ENCODE measurements at places on chromosomes 6 and 20.

- DNase-seq, result no peak
These were observed 72.3 kb downstream of the BTBD9 start for GRCh38 chr6:38567436-38567835.

DNA sequence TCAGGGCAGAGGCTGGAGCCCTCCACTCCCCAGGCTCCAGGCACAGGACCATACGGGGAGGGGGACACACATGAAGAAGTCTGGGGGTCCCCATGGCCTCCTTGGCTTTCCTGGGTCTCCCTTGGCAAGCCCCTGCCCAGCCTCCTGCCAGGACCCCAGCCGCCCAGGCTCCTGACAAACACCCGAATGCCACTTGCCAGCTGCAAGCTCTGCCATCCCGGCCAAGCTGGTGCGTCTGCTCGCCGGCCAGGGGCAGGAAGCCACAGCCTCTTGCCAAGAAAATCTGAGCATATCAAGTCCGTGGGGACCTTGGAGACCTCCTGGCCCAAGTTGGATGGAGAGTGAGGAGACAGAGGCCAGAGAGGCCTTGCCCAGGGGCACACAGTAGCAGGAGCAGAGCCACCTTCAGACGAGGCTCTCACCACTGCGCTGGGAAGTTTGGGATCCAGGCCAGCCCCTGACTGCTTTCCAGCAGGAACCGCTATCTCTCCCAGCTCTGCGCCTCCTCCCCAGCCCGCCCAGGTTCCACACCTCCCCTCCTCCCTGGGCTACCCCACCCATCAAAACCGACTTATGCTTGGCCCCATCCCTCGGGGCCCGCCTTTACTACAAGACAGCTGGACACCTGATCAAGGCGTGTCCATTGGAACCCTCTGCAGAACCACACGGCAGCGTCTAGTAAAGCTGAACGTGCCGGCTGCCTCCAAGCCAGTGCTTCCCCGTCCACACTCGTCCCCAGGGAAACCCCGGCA, 80.2 kb downstream of the GRM4 start:
- no peak for DNase-seq

DNA sequence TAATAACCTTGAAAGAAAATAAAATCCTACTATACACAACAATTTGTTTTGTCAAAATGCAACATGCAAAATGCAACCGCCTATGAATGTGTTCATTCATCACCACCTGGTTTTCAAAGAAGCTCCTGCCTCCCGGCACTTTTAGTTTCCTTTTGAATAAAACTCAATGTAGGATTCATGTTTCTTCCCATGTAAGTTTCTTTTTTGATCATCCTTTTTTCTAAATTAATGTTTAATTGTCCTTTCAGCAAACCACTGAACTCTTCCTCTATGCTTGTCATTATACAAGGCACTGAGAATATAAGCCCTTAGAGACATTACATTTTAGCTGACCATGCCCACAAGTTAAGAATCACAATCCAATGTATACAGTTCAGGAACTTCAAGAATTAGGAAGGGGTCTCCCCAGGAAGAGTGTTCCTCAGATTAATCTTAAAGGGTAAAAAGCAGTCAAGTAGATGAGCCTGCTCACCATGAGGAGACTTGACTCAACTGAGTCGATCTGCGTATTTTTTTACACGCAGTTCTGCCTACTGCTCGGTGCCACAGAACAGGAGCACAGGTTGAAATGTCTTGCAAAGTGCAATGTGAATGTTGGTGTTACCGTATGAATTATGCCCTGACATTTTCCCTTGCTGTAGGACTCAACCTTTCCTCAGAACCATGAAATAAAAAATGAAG, 7.2 kb upstream of the THEMIS start:
- no peak for DNase-seq

- DNase-seq, result no peak
These were observed 29.9 kb downstream of the KIF13A start for GRCh38 chr6:17957498-17957897.

DNA sequence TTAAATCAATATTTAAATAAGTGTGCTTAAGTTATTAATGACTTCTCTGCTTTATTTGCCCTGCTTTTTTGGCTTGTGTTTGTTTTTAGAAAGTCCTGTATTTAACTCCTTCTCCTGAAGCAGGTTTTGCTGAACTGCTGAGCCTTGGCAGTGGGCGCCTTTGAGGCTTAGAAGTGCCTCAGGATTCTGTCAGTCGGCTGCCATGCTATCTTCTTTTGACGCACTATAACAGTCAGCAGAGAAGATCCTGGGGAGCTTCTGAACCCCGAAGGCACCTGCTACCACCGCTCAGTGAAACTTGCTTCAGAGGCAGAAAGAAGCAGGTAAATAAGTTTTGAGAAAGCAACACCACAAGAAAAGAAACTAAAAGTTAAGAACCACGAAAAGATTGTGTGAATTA, 22.4 kb downstream of the PCMT1 start:
- DNase-seq, result no peak

DNA sequence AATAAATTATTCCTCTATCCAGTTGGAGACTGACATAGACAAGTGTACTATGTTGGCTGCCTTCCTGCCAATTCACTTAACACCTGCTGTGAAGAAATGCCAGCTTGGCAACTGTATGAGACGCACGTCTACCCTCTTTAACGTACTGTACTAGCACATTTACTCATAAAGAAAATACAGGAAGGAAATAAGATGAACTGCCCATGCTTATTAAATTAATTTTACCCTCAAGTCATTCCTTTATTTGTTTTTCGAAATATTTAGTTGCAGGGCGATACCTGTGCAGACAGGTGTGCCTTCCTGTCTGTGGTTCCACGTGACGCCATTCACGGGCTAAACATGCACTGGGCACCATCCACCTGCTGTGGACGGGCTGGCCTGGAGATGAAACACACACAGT, 52.0 kb downstream of the PSMG4 start:
- DNase-seq, result no peak

DNA sequence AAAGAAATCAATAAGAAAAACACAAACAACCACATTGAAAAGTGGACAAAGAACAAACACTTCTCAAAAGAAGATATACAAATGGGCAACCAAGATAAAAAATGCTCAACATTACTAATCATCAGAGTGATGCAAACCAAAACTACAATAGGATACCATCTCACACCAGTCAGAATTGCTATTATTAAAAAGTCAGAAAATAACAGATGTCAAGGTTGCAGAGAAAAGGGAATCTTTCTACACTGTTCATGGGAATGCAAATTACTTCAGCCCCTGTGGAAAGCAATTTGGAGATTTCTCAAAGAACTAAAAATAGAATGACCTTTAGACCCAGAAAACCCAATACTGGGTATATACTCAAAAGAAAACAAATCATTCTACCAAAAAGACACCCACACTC, 29.8 kb downstream of the KIF6 start:
- DNase-seq, result no peak

DNA sequence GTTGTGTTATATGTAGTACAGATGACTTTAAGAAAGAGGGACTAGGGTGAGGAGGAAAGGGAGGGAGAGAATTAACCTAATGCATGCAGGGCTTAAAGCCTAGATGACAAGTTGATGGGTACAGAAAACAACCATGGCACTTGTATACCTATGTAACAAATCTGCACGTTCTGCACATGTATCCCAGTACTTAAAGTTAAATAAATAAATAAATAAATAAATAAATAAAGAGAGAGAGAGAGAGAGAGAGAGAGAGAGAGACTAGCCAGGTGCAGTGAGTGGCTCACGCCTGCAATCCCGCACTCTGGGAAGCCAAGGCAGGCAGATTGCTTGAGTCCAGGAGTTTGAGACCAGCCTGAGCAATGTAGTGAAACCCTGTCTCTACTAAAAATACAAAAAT, 11.5 kb upstream of the CARMIL1 start:
- DNase-seq, result no peak

- DNase-seq, result no peak
These were observed 174.3 kb downstream of the TFAP2B start for GRCh38 chr6:50992704-50993625.

GRCh38 chr20:1875762-1876161, 19.4 kb upstream of the SIRPA start:
- DNase-seq, result no peak

- no peak for DNase-seq
These were observed 68.9 kb downstream of the MTHFD1L start for GRCh38 chr6:150934380-150934779.

GRCh38 chr6:101462576-101462975, 69.1 kb downstream of the GRIK2 start:
- DNase-seq, result no peak

GRCh38 chr6:20020526-20020925, 183.4 kb downstream of the ID4 start:
- DNase-seq, result no peak

- no peak for DNase-seq
These were observed 133.9 kb downstream of the HIVEP2 start for GRCh38 chr6:142810952-142811514.

DNA sequence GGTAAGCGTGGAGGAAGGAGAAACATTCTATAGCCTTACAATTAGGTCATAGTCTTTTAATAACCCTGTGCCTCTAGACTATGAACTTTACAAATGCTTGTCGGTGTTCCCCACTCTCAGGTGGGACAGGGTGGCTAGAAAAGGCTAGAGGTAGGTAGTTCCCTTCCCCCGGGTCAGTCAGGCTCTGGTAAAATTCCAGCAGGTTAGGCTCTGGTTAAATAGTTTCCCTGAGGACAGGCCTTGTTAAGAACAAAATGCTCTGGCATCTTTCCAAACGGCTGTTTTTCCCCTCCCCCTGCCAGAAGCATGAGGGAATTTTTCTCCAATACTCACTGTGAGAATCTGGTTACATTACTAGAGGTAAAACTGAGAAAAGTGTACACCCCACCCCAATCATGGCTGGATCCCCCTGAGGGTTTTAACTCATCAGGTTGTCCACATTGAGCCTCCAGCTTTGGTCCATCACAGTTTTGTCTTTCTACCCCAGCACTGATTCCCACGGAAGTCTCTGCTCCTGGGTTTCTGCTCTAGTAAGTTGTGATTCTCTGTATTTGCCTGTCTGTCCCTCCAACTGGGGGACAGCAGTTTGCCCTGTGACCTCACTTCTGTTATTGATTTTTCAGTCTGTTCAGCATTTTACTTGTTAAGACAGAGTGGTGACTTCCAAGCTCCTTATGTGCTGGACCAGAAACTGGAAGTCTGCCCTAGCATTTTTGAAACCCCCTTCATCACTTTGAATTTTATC, 84.7 kb upstream of the ADGRF1 start:
- DNase-seq, result no peak

GRCh38 chr6:5976811-5977210, 29.9 kb downstream of the NRN1 start:
- DNase-seq, result no peak

- DNase-seq, result no peak
These were observed 19.4 kb downstream of the COL11A2 start for GRCh38 chr6:33172688-33173534.

- peak; percentile 81 for DNase-seq
These were observed at the start of gene PREX1 for GRCh38 chr20:48827855-48828733. PREX1 (minus strand) TSS chr20:48827999; CDS start chr20:48827860, 139 bp downstream.

DNA sequence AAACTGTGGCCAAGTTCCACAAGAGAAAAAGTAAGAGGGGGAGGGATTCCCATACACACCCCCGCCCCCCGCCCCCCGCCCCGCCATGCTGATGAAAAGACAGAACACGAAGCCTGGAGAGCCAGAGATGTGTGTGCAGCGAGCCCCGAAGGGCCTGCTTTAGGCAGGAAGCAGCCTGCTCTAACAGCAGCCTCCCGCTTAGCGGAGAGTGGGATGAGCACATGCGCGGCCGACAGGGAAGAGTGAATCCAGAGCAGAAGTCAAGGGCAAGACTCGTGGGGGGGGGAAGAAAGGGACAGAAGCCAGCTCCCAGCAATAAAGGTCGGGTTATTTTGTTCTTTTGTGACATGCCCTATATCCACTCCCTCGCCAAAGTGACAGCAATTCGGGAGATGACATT, 67.2 kb upstream of the PTGIS start:
- DNase-seq, result no peak

DNA sequence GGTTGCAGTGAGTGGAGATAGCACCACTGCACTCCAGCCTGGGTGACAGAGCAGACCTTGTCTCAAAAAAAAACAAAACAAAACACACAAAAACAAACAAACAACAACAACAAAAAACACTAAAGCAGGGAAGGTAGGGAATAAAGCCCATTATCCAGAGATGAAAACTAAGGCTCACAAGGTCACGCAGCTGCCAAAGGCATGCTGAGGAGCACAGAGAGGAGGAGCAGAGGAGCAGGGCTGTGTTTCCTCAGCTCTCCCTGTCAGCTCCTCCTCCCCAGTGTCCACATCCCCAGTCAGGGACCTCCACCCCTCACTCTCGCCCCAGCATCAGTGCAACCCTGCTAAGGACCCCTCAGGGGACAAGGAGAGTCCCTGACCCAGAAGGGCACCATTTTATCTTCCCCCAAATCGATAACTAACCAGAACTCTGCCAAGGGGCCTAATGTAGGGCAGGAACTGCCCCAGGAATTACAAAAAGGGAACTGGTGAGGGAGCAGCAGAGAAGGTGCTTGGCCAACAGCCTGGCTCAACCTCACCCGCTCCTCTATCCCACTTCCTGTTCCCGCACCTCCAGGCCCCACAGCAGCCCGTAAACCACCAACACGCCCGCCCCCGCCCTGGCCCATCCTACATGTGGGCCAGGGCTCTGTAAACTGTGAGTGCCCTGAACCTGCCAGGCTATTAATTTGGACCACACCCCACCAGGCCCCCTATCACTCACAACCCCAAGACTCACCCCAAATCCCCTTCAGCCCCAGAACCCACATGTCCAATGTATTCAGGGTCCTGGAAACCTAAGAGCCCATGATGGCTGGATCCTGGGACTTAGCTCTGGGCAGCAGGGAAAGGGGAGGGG, 9.0 kb downstream of the TEAD3 start:
- DNase-seq, result no peak

DNA sequence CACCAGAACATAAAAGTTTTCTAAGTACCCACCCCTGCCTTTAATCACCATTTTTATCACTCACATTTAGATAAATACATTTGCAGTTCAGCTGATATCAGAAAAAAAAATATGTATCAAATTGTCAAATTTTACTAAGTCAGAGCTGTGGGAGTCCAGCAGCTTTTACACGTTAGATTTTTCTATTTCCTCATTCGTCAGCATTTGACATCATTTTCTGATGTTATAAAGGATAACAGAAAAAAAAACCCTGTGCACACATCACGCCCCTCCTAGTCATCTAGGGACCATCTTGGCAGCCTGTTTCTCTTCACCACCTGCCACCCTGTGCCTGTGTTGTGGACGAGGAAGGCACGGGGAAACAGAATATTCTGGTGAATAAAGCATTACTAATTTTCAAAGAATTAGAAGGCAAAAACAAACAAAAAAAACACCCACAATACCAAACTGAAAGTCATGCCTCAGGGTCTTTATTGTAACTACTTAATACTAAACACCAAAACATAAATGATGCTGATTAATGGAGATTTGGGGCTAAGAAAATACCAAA, 12.4 kb downstream of the B4GALT5 start:
- DNase-seq, result no peak
